ENCODE measurements at places on chromosomes 12 and 14.
A peak's percentile ranks its signal among the peaks of the same experiment; 100 is the strongest.

DNA sequence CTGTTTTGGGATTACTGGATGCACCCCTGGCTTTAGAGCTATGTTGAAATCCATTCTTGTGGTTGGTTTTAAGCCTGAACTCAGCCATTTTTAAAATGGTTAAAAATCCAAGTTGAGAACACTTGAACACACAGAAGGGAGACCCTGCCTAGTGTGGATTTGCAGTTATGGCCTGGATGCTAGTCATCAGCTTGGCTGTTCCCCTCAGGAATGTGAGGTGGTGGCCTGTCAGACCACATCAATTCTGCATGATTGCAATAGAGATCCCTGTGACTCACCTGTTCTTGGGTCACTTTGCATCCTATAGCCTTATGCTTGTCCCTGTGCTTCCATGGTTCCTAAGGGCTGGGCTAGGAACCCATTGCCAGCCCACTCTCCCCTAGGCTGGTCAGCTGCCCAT lies 454.1 kb downstream of the ATP23 start:
- DNase-seq = no peak

DNA sequence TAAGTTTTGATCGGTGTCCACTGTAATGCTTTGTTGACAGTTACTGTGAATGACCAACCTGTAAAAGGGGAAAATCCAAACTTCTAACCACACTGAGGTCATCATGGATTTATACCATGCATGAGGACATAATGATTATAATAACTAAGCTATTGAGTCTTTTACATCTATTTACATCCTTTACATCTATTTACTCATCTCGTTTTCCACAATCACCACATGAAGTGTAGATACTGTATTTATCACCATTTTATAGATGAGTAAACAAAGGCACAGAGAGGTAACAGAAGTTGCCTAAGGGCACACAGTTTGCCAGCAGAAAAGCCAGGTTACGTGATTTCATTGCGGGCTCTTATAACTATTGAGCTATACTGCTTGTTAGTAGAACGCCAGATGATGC lies 27.9 kb upstream of the EID3 start:
- no peak for DNase-seq

DNA sequence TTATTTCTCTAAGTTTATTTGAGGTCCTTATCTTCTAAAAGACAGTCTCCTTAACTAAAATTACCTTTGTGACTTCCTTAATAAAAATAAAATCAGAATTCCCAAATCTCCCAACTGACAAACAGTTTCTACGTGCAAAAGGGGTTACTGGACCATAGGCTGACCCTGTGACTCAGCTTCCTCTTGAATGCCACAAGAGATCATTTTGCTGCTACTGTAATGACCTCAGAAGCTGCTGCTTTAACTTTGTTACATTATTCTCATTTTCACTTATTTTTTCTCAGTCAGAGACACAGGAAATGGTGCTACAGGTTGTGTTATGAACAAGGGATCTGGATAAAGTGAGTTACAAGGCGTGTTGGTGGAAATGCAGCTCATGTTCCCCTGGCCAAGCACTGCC lies 132.2 kb upstream of the TMTC2 start:
- no peak for DNase-seq

DNA sequence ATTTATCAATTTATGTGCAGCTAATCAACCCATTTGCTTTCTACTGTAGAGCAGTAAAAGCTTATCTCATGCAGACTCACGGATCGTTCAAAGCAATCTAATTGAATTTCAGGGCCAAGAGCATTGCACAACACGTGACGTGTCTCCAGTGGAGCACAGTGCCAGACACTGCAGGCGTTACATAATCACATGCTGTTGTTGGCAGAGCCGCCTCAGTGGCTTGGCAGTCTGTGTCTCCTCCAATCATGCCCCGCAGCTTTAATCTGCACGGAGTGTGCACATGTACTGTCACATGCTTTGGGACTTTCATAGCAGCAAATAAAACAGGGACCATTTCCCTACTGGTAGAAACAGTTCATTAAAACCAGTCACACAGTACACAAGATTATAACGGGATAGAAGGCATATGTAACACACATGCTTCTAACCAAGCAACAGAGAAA lies 309.3 kb downstream of the ITPR2 start:
- no peak for DNase-seq

GRCh38 chr14:97283005-97283403 lies 485.8 kb downstream of the VRK1 start:
- no peak for DNase-seq

GRCh38 chr12:65082406-65082805 lies 38.7 kb downstream of the WIF1 start:
- DNase-seq = no peak

DNA sequence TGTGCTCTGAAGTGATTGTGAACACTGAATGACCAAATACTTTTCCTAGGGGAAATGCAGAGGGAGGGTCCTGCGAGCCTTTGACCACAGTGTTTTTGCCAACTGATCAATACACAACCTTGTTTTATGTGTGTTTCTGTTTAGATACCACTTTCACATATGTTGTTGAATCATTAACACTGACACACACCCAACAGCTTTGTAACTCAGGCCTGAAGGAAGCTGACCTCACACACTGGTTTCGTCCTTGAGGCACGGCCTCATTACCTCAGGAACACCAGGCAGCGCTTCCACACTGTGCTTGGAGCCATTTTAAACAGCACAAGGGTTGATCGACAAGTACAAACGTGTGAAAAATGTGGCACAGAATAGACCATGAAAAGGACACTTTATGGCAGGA lies 60.0 kb downstream of the PPFIBP1 start:
- no peak for DNase-seq

DNA sequence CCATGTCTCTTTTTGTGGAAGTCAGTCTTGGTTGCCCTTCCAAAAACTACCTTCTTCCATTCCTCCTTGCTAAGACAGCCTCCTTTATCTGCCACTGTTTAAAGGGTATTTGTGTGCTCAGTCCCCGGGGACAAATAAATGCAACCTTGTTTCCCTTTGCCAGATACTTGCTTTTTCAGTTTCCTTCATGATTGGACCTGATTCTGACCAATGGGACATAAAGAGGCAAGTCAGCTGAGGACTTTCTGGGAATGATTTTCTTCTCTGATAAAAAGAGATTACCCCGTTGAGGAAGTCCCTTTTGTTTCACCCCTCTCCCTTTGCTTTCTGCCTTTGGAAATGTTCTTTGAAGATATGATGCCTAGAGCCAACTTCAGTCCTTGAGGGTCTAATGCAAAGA lies 7.4 kb upstream of the TUBA1B start:
- DNase-seq = no peak

GRCh38 chr14:90714811-90715210 lies 101.4 kb downstream of the TTC7B start:
- no peak for DNase-seq

DNA sequence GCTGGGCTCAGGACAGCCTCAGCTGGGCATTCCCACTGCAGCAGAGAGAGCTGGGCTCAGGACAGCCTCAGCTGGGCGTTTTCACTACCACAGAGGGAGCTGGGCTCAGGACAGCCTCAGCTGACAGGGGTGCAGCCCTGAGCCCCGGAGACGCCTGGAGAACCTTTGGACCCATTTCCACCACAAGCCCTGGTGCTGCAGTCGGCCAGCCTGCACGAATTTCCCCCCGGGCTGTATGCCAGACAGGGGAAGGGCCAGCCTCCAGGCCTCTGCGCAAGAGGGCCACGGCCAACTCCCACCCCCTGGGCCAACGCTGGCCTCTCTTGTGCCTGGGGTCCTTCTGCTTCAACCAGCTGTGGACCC lies 2.6 kb upstream of the C14orf180 start:
- DNase-seq = no peak

GRCh38 chr12:77644915-77645605 lies 185.6 kb upstream of the NAV3 start:
- no peak for DNase-seq

DNA sequence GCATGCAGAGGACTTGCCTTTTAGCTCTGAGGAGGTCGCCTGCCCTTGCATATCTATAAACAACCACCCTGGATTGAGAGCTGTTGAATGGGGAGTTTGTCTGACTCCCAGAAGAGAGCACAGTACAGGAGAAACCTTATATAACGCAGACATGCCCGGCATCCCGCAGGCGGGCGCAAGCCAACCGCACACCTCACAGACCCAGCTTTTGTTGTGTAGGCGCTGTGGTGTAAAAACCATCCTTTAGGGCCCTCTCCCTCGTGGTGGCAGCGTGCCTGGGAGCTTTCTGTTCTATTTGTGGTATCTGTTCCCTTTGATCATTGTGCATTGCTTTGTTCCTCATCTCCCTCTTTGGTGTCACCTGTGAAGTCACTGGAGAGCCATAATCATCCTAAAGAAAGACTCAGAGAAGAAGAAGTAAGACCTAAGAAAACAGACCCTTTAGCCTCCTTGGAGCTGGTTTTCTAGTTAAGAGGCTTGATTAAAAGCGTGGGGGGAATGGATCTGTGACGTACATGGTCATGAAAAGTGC lies 77.7 kb downstream of the ETV6 start:
- peak; percentile 62 for DNase-seq

GRCh38 chr14:51395361-51395849 lies 155.4 kb downstream of the TMX1 start:
- DNase-seq = no peak

Data from stimulated activated CD4-positive, alpha-beta T cell treated with anti-CD3 and anti-CD28 coated beads, TNF-alpha, amount 100 ng/mL, for 48 hours (primary cell).